Astrocyte of the cerebellum (primary cell): ENCODE measurements at places on chromosomes 6 and 20.

- no peak for DNase-seq
Observed at GRCh38 chr6:98092331-98092730, 742.0 kb upstream of the POU3F2 start.

DNA sequence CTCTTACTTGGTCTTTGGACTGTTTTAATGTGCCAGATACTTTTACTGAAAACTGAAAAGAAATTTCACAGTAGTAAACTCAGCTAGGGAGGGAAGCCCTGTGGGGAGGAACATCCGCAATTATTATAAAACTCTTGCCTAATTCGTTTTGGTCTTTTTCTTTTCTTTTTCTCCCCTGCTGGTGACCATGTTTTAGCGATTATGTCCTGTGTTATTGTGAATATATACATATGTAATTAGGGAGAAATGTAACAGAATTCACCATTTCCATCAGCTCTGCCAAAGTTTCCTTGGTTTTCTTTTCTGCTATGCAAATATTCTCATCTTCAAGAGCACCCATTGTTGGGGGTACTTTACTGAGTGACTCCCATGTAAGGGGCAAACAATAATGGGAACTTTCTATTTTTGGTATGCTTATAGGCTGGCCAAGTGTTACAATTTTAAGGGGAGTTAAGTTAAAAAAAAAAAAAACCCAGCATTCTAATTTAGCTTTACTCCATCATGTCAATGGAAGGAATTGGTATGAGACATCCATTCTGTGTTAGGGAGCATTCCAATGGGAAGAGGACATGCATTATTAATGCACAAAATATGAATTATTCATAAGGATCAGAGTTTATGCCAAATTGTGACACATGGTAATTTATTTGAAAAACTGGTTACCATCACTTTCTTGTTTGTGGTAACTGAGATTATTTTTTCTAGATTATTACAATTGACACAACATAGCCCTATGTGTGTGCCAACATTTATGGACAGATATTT is 2.0 kb downstream of the DOK5 start:
- peak; percentile 74 for DNase-seq

GRCh38 chr6:48619771-48620170 is 508.8 kb upstream of the PTCHD4 start:
- DNase-seq = no peak

- no peak for DNase-seq
Observed at GRCh38 chr6:161133963-161134362, 139.9 kb downstream of the AGPAT4 start.

DNA sequence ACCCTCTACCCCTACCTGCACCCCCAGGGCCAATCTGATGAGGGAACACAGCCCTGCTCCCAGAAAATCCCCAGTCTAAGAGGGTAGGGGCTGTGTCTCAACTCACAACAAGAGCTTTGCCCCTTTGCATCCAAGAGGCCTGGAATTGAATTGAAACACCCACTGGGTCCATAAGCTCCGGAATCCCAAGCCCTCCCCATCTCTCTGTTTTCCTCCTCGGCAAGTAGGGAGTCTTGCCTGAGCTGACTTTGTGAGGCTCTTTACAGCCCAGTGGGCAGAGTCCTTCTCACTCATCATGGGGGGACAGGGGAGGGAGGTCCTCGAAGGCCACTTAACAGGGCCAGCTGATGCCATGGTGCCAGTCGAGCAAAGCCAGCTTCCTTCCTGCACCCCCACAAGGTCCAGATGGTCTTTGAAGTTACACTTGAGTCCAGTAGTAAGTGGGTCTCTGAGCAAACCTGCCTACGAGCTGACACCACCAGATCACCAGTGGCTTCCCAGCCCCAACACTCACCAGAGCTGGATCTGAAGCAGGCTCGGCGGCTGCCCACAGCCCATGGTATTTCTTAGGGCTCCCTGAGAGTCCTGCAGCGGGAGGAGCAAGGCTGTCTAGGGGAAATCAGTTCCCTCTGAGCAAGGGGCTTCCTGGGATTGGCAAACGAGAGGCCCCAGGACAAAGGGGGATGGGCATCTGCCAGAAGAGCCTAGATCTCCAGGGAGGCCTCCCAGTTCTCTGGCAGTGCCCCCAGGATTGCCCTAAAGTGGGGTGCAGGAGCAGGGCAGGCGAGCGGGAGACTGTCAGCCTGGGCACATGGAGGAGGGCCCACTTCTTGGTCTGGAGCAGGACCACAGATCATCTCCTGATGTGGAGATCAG is 144.5 kb downstream of the VEGFA start:
- DNase-seq = no peak

GRCh38 chr6:138596126-138596525 is 96.8 kb upstream of the NHSL1 start:
- no peak for DNase-seq

DNA sequence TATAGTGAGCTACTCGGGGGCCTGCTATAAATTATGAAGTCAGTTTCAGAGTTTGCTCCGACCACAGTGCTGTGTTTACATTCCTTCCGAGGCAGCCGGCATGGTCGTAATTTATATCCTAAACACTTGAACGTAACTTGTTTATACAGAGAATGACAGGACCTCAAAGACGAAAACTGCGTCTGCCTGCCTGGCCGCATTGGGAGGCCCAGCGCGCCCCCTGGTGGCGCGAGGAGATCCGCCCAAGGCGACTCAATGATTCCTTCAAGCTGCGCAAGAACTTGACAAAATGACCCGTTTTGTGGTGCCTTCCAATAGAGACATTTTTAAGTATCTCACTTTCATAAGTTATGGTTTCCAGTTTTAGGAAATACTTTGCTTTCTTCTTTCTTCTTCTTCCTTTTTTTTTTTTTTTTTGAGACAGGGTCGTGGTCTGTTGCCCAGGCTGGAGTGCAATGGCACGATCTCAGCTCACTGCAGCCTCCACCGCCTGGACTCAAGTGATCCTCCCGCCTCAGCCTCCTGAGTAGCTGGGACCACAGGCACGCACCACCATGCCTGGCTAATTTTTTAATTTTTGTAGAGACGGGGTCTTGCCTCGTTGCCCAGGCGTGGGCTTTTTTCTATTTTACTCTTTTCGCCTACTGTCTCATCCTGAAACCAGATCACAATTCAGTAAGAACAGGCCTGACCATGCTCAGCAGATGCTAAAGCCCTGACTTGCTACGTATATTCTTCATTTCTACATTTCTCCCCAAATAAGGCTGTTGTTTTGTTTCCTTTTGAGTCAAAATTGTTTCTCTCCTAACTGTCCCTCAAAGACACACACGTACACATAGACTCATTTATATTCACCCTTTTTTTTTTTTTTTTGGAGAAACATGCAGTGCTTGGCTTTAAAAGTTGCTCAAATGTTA is 7.8 kb downstream of the FOXF2 start:
- DNase-seq = peak; percentile 35

DNA sequence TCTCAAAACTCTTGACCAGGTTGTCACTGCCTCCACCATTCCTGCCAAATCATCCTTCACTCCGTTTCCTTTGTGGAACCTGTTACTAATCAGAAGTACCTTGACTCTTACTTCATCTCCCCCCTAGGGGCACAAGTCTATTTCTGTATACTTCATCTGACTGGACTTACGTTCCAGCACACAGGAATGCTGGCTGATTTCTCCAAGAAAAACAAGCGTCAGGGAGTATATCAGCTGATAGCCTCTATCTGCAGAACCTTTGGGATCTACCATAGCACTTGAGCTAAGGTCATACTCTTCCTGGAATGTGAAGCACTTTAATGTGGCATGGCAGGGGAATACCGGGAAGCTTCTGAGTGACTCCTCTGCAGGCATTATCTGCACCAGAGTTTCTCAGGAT is 178.1 kb upstream of the MOCS1 start:
- no peak for DNase-seq

DNA sequence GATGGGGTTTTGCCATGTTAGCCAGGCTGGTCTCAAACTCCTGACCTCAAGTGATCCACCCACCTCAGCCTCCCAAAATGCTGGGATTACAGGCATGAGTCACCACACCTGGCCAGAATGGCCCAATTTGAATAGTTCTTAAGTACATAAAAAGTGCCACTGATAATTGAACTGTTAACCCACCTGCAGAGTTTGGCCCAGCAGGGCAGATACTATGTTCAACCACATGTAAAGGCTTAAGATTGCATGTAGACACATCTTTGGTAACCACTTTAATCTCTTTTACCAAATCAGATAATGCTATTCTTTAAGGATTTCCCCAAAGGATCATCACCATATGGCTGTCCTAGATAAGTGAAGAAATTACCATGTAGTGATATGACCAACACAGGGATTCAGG is 21.3 kb upstream of the SGK1 start:
- DNase-seq = no peak

- no peak for DNase-seq
Observed at GRCh38 chr6:85092226-85092625, 327.8 kb upstream of the TBX18 start.

GRCh38 chr6:161394437-161394836 is 120.6 kb upstream of the AGPAT4 start:
- DNase-seq = no peak

DNA sequence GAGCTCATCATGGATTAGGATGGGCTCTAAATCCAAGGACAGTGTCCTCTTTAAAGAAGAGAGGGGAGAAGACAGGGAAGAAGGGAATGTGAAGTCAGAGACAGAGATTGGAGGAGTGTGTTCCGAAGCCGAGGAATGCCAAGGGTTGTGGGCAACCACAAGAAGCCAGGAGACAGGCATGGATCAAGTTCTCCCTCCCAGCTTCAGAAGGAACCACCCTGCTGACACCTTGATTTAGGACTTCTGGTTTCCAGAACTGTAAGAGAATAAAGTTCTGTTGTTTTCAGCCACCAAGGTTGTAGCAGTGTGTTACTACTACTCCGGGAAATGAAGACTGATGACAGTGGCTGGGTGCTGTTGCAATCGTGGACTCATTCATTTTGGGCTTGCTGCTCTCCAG is 120.1 kb downstream of the RPS12 start:
- DNase-seq = no peak

- no peak for DNase-seq
Observed at GRCh38 chr20:56934888-56935287, 305.8 kb downstream of the TFAP2C start.

DNA sequence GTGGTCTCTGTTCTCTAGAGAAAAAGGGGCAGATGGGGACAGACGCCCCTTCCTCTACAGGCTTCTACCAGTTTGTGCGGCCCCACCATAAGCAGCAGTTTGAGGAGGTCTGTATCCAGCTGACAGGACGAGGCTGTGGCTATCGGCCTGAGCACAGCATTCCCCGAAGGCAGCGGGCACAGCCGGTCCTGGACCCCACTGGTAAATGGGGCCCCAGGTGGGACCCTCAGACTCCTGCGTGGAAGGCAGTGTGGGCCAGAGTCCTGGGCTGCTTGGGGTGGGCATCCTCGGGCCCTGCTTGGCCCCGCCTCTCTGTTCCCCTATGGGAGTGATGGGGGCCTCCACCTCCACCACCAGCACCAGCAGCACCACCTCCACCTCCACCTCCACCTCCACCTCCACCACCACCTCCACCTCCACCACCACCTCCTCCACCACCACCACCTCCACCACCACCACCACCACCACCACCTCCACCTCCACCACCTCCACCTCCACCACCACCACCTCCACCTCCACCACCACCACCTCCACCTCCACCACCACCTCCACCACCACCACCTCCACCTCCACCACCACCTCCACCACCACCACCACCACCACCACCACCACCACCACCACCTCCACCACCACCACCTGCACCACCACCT is 3.2 kb upstream of the TNFRSF6B start:
- DNase-seq = no peak

- no peak for DNase-seq
Observed at GRCh38 chr6:6033858-6034257, 27.1 kb upstream of the NRN1 start.

DNA sequence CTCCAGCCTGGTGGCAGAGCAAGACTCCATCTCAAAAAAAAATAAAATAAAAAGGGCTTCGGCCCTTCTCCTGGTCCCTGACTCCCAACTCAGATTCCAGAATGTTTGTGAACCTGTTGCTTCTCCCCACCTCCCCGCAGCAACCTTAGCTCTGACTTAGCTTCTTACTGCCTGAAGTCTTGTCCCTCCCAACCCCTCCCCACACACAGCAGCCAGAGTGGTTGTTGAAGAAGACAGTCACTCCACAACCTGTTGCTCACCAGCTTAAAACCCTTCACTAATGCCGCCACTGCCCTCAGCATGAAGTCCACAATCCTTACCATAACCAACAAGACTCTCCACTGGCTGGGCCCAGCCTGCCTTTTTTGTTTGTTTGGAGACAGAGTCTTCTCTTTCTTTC is 6.5 kb upstream of the PTPRT start:
- DNase-seq = no peak

DNA sequence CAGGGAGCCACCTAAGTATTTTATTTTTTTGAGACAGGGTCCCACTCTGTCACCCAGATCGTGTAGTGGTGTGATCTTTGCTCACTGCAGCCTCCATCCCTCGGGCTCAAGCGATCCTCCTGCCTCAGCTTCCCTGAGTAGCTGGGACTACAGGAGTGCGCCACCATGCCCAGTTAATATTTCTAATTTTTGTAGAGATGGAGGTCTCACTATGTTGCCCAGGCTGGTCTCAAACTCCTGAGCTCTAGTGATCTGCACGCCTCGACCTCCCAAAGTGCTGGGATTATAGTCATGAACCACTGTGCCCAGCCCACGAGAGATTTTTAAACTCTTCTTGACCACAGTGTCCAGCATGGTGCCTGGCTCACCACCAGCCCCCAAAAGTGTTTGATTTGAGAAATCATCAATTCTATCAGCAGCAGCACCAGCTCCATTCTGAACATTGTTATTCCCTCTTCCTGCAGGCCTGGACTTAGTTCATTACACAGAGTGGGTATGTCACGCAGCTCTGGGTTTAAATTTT is 2.3 kb upstream of the TGM2 start:
- DNase-seq = no peak

DNA sequence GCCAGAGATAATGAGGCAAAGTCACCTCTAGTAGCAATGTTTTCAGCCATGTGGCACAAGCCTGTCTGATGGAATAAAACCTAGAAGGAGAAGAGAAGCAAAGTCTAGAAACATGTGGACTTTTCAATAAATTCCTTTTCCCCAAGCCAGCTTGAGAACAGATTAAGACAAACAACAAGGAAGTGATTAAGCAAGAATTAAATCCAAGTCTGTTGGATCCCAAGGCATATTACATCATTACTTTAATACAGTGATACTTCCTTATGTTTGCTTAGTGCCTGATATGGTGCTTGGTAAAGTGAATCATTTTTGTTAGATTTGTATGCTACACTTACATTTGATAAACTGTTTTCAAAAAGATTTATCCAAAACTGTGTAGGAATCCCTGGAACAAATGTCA is 260.3 kb upstream of the FAM83B start:
- no peak for DNase-seq

GRCh38 chr20:19947611-19948264 is 69.4 kb upstream of the NAA20 start:
- no peak for DNase-seq

- DNase-seq = no peak
Observed at GRCh38 chr20:19539191-19539590, 218.9 kb upstream of the RIN2 start.

GRCh38 chr6:150416128-150416527 is 47.3 kb downstream of the IYD start:
- DNase-seq = no peak

- DNase-seq = no peak
Observed at GRCh38 chr20:7449269-7449668, 491.0 kb downstream of the HAO1 start.
